Kidney (tissue), 22 donors: ENCODE measurements at places on chromosomes 13 and 19.

DNA sequence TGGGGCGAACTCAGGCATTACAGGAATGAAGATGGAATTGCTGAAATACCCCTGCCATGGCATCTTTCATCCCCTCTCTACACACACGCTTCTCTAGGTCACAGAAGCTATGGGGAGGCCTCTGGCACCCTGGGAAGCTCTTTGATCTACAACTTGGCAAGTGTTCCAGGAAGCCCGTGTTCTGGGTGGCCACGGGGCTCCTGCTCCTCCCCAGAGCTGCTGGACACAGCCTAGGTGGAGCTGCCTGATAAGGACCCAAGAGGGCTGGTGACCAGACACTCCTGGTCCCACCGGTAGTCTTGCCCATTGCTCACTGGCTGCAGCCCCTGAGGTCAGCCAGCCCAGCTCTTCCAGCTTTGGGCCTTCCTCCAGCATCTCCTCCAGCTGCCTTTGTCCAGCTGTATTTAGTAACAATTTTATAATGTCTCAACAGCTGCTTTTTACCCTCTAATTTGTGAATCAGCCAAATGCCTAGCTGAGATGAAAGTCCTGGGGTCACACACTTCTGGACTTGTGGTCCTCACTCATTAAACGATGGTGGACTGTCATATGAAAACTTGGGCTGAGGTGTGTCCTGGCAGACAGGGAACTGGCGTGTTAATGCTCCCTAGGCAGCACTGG lies 72.8 kb upstream of the SPATA13 start:
- DNase-seq: no peak

DNA sequence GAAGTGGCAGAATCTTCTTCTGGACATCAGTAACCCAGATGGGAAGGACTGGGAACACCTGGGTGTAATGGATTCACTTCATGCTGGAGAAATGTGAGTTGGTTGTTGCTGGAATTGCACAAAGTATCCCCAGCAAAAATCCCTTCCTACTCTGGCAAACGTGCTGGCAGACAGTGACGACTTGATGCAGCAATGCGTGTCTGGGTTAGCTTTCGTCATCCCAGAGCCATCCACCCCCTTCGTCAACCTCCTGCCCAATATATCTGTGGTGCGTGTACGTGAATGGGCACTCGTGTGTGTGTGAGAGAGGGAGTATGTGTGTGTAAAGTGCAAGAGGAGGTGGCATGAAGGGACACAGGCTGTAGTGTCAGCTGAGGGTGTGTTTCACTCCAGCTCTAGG lies 70.9 kb downstream of the TM9SF2 start:
- DNase-seq: no peak

DNA sequence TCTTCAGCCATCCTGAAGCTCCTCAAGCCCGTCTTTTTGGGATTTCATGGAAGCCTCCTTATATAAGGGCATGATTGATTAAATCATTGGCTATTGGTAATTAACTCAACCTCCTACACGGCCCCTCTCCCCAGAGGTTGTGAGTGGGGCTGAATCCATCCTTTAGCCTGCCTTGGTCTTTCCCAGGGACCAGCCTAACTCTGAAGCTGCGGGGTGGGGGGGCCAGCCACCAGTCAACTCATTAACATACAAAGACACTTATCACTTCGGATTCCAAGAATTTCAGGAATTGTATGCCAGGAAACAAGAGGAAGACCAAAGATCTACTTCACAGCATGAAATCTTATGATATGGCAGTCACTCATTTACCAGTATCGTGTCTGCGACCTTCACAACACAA lies 9.9 kb downstream of the COL4A1 start:
- DNase-seq: no peak

DNA sequence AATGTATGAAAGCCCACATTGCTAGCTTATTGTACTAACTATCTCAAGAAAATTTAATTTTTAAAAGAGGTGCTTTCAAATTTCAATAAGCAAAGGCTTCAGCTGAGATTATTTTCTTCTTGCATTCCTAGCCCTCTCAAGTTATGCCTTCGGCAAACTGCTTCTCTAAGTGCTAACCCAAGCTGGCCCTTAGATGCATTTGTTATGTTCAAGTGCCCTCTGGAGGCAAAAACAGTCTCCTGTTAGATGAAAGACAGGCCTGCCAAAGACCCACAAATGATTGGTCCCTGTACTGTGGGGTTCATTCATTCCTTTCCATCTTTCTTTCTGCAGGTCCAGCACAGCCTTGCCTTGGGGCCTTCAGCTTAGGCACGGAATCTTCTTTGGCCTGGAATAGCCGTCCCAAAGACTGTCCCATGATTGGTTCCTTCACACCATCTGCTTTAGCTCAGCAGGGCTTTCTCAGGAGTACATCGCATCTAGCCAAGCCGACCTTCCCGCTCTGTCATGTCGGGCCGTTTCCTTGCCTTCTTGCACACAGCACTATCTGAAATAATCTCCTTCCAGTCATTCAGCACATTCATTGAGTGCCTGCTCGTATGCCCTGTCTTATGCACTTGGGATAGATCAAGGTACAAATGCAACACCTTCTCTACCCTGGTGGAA lies 26.4 kb upstream of the TPTE2 start:
- DNase-seq: no peak

GRCh38 chr19:54412877-54413276 lies 2.4 kb upstream of the TTYH1 start:
- no peak for DNase-seq

GRCh38 chr13:74867460-74867859 lies 614.5 kb downstream of the TBC1D4 start:
- no peak for DNase-seq

DNA sequence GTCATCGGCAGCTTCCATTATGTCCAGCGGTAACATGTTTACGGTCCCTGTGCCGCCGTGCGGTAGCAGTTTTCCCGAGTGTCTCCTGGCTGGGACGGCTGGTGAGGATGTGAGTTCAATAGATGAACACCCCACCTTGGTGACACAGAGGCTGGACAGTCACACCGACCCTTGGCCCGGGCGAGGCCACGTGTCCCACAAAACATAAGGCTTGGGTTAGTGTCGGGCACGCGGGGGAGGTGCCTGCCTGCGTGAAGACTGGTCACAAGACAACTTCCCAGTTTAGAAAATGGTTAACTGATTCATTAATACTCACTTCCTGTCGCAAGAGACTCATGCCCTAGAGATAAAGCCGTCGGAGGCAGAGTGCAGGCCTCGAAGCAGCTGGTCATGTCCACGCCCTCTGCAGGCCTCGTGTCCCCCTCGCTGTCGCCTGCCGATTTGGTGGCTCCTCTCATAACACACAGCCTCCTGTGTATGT lies 17.2 kb downstream of the RASA3 start:
- DNase-seq: peak; percentile 62

DNA sequence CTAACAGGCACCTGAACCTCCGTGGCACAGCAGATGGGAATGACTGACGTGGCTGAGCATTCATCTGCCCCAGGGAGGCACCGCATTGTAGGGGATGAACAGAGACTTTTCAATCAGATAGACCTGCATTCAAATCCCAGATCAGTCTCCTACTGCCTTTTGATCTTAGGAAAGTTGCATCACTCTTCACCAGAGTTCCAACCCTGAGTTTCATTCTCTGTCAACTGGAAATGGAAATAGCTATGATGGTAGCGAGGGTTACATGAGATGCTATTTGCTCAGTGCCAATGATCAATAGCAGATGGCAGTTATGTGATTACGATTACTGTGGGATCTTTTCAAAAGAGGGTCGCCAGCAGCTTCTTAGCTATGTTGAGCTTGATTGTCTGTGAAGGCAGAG lies 189.3 kb upstream of the RFC3 start:
- DNase-seq: no peak

DNA sequence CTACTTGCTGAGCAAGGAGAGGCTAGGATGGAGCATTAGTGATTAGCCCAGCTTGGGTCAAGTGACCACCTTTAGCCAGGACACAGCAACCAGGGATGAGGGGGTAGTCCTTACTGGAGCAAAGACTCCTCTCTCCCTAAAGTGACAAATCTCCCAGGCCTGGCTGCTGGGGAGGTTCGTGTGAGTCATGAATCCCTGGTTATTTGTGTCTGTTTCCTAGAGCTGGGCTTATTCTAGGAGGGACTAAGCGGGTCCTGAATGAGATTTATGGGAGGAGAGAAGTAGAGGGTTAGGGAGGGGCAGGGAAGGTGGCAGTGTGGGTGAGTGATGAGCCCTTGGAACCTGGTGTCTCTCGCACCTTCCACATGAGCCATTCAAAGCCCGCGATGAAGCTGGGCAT lies 487.3 kb downstream of the TSHZ3 start:
- DNase-seq: no peak
